CD4-positive, alpha-beta memory T cell (primary cell): ENCODE measurements at places on chromosomes 3 and 15. TPM values are rescaled to one million over a fixed set of nuclear protein-coding genes. Genes with fewer than 3 reads are reported as not detected.

The GP5 gene
- total RNA-seq, result 4.2 TPM

DNA sequence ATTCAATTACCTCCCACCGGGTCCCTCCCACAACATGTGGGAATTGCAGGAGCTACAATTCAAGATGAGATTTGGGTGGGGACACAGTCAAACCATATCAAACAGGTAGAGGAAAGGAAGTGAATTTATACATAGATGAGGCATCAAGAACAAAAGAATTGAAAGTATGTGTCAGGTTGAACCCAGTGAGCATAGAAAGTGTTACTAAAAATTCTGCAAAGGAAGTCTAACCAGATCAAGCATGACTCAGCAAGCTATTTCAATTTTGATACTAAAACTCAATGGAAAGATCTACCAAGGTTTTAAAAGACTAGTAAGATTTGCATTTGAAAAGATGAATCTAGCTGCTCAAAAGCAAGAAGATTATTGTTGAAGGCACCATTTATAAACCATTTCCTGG is 323.0 kb downstream of the ROBO2 start:
- DNase-seq, result no peak

The CORO2B gene
- total RNA-seq, result not detected

GRCh38 chr3:186757686-186758220 is 25.6 kb upstream of the EIF4A2 start:
- DNase-seq, result no peak

The CADM2 gene
- 0.38 TPM for total RNA-seq

GRCh38 chr3:15470261-15470660 is 42.9 kb downstream of the EAF1 start:
- DNase-seq, result no peak
